ENCODE measurements at places on chromosomes 4 and X. TPM values are rescaled to one million over a fixed set of nuclear protein-coding genes. Genes with fewer than 3 reads are reported as not detected.

GRCh38 chr4:151473521-151474097, 64.6 kb downstream of the FHIP1A start:
- DNase-seq = no peak

GRCh38 chrX:114252186-114252585, 331.7 kb upstream of the HTR2C start:
- no peak for DNase-seq

APBB2 gene
- total RNA-seq = 90.3 TPM

GLRA3 gene
- 0.33 TPM for total RNA-seq

MAGEB1 gene
- total RNA-seq = not detected

- no peak for DNase-seq
Observed at GRCh38 chrX:111444881-111445280, 32.9 kb upstream of the DCX start.

DNA sequence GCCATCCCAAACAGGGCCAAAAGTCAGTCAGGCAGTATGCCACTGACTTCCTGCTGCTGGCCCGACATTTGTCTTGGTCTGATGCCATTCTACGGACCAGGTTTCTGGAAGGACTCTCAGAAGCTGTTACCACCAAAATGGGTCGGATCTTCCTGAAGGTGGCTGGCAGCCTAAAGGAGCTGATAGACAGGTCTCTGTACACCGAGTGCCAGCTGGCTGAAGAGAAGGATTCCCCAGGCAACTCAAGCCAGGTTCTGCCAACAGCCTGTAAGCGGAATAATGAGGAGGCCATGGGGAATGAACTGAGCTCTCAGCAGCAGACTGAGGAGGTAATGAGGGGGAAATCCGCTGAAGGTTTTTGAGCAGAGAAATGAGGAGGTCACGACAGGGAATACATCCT, 95.7 kb downstream of the RTL9 start:
- DNase-seq = no peak

TCEAL3 gene
- 68.3 TPM for total RNA-seq

- no peak for DNase-seq
Observed at GRCh38 chr4:186854256-186854655, 130.6 kb upstream of the FAT1 start.

- DNase-seq = no peak
Observed at GRCh38 chrX:129655547-129656249, 942 bp upstream of the APLN start.

DNA sequence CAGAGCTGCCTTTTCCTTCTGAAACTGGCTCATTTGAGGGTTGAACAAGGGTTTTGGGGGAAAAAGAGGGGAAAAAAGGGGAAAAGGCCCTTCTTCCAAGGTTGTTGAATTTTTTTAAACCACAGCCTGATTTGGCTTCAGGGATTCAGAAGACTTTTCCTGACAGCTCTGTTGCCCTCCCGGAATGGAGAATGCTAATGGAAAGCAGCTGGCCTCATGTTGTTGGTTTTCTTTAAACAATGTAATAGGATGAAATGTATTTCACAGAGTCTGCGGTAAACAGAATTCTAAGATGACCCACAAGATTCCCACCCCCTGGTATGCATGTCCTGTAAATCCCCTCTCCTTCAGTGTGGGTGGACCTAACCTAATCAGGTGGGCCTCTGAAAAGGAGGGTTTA, 3.3 kb upstream of the KIAA1210 start:
- DNase-seq = no peak

DNA sequence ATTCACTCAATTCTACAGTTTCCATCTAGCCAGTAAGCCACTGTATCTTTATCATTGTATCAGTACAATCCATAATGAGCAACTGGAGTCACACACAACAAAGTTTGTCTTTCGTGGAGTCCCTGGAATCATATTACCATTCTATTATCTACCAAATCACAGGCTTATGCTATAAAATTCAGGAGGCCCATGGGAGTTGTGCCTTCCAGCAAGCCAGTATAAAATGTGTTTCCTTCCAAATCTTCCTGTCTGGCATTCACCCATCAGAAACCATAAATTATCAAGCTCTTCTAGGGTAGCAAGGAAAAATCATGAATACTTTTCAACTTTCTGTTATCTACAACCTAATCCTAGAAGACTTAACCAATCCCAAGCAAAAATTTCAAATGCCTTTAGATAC, 1383.3 kb upstream of the PCDH7 start:
- no peak for DNase-seq

SHOX gene
- not detected for total RNA-seq

- no peak for DNase-seq
Observed at GRCh38 chrX:7170898-7171297, 22.9 kb upstream of the PUDP start.

DNA sequence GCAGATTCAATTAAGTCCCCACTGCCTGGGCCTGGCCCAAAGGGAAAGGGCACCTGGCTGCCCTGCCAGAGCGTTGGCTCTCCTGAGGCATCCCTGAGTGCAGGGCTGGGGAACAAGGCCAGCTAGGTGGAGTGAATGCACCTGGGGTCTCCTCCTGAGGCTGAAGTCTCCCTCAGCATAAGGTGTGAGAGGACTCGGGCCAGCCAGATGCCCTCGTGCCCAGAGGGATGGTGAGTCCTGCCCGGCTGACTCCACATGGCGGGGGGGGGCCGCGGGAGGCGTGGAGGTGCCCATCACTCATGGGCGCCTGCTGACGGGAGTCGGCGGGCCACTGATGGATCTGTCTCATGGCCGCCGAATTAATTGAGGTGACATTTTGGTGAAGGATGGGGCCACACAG, 87.8 kb downstream of the GATB start:
- DNase-seq = no peak

- DNase-seq = no peak
Observed at GRCh38 chr4:153643406-153644383, 40.4 kb upstream of the TLR2 start.

DNA sequence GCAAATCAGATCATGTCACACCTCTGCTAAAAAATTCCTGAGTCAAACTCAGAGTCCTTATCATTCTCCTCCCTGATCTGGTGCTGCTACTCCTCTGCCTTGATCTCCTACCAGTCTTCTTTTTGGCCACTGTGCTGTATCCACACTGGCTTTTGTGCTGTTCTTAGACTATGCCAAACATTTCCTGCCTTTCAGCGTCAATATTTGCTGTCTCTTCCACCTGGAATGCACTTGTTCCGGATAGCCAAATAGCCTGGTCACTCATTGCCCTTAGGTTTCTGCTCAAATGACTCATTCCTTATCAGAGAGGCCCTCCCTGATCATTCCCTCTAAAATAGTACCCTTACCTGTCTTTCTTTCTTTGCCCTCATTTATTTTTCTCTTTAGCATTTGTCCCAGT, 24.4 kb upstream of the RP2 start:
- DNase-seq = no peak

- DNase-seq = no peak
Observed at GRCh38 chrX:53383376-53384076, 38.9 kb downstream of the SMC1A start.

DNA sequence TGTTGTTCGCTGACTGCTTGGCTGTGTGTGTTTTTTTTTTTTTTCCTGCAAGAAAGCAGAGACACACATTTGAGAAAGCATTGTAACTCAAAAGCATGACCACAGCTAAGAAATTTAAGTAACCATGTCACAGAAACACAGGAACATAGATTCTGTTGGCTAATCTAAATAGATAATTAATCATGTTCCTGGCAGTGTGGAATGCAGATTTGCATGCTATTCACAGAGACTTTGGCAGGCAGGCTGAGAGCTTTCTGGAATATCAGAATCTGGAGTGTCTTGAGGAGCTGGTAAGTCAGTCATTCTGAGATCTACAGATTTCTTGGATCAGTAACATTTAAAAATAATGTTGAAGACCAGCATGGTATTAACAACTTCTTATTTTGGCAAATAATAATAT, 33.2 kb upstream of the SMS start:
- no peak for DNase-seq

GRCh38 chr4:158274636-158275035, 64.3 kb downstream of the TMEM144 start:
- no peak for DNase-seq

ITGB1BP2 gene
- 10.7 TPM for total RNA-seq

BEX4 gene
- 86.6 TPM for total RNA-seq

GRCh38 chr4:70581980-70582379, 10.1 kb upstream of the AMBN start:
- DNase-seq = no peak

GRCh38 chr4:95086551-95086950, 328.8 kb downstream of the BMPR1B start:
- DNase-seq = no peak

- DNase-seq = no peak
Observed at GRCh38 chr4:20629186-20630106, 70.8 kb upstream of the PACRGL start.

DNA sequence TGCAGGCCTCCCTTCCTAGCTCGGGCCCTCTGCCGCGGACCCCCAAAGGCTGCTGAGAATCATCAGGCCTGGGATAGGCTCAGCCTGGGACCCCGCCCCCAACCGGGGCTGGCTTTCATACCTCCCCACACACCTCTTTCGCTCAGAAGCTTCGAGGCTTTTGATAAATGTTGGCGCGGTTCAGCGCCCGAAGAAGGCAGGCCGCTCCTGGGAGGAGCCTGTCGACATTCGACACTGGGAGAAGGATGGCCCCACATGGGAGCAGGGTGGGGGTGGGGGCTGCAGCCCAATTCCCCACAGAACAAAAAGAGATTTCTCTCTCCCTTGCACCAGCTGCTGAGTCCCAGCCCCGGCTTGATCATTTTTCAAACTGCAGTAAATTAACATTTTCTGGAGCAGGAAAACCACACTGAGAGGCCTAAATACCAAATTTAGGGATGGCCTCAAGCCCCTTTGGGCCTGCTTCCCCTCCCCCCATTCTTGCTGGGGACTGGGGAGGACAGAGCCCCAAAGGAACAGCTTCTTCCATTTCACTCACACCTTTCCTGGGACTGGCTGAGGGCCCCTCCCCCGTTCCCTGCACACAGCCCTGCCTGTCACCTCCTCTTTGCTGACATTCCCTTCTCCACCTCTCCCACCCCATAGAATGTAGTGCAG, 112.9 kb upstream of the PJA1 start:
- no peak for DNase-seq

CENPVL3 gene
- not detected for total RNA-seq

DNA sequence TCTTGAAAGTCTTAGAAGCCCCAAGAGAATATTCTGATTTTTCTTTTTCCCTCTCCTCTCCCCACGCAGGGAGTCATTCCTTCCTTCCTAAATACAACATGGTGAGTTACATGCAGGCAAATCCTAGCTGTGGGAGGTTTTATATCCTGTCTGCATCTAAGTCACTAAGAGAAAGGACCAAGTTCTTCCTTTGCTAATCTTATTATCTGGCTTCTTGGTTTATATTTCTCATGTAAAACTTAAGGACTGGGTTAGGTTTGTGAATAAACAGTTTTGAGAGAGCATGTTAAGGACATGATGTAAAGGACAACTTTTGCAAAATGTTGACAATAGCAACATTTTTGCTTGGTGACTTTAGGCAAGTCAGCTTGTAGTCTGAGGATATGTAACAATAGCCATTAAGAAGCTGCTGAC, 5.1 kb upstream of the CXCL9 start:
- DNase-seq = no peak

DNA sequence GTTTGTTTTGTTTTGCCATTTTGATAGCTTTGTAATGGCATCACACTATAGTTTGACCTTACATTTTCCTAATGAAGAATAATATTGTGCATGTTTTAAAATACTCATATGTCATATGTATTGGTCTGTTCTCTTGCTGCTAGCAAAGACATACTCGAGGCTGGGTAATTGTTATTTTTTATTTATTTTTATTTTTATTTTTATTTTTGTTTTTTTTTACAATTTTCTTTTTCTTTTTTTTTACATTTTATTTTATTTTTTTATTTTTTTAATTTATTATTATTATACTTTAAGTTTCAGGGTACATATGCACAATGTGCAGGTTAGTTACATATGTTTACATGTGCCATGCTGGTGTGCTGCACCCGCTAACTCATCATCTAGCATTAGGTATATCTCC, 104.6 kb upstream of the GRID2 start:
- DNase-seq = no peak

GPR119 gene
- not detected for total RNA-seq

DNA sequence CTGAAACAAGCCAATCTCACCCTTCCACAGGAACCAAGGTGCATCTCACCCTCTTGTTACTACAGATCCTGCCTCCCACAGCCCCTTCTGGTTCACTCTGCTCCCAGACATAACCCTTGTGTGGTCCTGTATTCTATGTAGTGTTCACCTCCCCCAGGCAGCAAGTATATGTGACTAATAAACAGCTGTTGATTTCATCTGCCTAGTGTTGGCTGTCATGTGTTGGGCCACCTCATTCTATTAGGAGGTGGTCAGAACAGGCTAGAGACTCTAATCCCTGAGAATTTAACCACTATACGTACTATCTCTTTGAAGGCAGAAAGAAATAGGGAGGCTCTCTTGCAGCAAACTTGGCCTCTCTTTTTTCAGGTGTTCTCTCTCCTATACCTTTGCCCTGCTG, 134.3 kb upstream of the RPL34 start:
- no peak for DNase-seq

DNA sequence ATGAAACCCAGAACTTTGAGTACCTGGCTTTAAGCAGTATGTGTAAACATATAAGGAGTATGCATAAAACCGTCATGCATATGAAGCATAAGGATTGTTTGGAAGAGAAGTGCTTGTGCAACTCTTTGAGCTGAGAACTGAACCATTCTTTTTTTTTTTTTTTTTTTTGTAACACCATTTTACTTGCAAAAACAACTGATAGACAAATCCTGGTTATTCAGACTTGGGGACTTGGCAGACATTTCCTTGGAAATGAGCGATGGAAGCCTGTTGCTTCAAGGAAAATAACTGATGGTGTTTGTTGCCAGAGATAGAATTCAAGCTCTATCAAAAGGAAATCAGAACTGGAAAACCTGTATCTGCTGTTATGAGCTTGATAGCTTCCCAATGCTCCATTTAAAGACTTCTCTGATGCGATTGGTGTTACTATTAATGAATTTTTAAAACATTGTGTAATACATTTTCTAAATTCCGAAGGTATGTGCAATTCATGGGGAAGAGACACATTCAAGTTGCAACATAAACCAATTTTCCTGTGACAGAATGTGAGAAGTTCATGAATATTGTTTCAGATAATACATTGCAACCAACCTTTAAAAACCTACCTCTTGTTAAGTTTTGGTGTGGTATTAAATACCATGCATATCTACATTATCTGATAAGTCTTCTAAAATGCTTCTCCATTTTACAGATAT, 47.0 kb upstream of the FAT1 start:
- no peak for DNase-seq

DNA sequence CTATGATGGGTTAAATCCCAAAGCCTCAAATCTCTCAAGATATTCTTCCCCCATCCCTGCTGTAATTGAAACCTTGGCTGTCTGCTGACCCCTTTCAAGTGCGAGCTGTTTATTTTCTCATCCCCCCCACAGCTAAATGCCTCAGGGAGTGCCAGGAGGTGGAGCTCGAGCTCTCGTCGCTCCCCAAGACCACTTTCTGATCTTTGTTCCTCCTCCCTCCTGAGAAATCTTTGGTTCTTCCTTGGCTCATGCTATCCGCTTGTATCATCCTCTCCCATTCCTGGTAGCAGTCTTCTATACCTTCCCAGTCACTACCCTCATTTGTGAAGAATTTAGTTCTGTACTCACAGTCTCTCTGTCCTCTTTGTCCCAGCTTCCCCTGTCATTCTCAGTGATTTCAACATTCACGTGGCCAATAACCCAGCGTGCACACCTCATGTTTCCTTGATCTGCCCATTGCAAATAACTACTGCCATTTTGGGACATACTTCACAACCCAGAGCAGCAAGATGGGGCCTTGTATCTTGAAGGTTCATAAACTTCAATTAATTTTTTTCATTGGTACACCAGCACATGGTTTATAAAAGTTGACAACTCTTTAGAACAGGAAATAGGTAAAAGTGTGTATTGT, 9.2 kb upstream of the SLC25A43 start:
- DNase-seq = no peak

SPATA18 gene
- total RNA-seq = 1.8 TPM

GRCh38 chrX:47523713-47524166, 37.3 kb upstream of the ARAF start:
- peak; percentile 58 for DNase-seq

All from sigmoid colon (tissue), 7 donors.